Substantia nigra (tissue), 51 donors: ENCODE measurements at places on chromosomes 12 and 14.
A peak's percentile ranks its signal among the peaks of the same experiment; 100 is the strongest.

DNA sequence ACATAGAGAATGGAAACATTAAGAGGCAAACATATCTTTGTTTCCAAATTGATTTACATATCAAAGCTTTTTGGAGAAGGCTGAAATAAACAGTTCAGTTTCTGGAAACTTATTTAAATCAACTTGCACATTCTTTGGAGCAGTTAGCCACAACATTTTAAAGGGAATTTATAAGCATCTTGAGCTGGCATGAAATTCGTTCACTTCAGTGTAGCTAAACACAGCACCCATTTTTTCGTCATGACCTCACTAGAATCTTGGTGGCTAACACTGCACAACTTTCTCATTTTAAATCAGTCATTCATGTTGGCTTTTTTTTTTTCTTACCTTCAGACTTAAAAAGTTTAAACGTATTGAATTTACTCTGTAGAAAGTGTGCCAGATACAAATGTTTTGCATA is 1139.9 kb upstream of the FLRT2 start:
- no peak for DNase-seq

DNA sequence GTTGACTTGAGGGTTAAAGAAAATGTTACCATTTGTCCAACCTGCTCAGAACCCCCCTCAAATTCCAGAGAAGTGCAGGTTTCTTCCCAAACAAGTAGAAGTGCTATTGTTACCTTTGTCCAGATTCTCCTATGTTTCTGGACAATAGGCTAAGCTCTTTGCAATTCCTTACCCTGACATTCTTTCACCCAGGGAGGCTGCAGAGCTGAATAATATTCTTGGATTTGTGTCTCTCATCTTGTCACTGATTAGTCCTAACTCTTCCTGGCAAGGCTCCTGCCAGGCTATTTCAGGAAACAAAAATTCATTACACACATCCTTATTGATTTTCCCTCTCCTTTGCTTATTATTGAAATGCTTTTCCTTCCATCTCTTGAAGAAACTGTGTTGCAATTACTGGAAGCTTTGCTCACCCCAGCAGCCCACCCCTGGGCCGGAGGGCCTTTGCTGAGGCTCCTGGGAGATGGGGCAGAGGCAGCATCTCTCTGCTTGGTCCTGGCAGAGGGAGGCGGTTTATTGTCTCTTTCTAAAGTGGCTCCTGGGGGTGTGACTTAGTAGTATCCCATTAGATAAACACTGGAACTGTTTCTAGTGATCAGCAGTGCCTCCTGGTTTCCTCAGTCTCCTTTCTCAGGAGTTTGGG is 207.5 kb upstream of the PELI2 start:
- DNase-seq: no peak

DNA sequence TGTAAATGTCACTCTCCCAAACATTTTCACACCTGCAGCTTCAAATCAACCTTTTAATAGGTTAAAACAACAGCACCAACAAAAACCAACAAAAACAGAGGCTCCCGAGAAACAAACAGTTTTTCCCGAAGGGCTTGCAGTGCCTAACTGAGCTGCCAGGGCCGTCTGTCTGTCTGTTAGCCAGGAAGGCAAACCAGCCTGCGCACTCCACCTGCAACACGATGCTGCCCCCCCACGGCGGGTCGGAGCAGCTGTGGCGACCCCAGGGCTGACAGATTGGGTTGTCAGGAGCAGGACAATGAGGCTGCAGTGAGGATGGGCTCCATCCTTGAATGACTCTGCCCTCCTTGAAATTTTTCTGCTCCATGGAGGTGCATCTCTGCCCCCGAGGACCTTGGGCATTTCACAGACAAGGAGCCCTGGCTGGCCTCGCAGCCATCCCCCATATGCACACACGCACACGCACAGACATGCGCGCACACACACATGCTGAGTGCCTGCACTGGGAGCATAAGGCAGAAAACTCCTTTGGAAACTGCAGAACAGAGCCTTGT is 2.6 kb downstream of the RTL1 start:
- DNase-seq: no peak

- no peak for DNase-seq
Measured at GRCh38 chr12:131389054-131390013, 321.6 kb upstream of the SFSWAP start.

GRCh38 chr12:125515887-125516286 is 450.7 kb downstream of the AACS start:
- no peak for DNase-seq

- no peak for DNase-seq
Measured at GRCh38 chr12:89156862-89157262, 195.4 kb downstream of the DUSP6 start.

GRCh38 chr12:104630230-104630670 is 173.5 kb downstream of the CHST11 start:
- DNase-seq: no peak

DNA sequence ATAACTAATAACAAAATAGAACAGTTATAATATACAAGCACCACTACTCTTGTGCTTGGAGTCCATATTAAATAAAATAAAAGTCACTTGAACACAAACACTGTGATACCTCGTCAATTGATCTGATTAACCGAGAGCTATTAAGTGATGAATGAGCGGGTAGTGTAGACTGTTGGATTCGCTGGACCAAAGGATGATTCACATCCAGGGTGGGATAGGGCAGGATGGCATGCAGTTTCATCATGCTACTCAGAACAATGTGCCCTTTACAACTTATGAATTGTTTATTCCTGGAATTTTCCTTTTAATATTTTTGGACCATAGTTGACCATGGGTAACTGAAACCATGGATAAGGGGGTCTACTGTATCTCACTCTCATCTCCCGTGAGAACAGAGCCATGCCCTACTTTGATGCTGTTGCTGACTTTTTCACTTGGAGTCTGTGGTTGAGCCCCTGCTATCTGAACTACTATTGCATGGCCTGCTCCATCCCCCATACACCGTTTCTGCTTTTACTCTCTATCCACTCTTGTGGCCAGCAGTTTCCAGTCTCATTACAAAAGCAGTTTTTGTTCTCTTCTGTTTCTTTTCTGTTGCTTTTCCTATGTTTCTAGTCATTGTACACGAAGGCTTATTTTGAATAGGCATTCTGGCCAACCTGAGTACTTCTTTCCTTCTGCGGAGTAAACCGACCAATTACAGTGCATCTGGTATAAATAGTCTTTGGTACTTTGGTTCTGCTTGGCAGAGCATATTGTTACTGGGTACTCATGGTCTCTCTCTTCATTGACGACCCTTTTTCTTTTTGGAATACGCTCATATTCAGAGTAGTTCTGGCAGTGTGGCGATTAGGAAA is 12.2 kb downstream of the TMTC2 start:
- DNase-seq: no peak

GRCh38 chr14:65478596-65478995 is 66.1 kb downstream of the FUT8 start:
- DNase-seq: no peak

GRCh38 chr14:61264010-61264571 is 17.0 kb downstream of the TMEM30B start:
- DNase-seq: no peak

GRCh38 chr14:29264865-29265264 is 498.3 kb downstream of the FOXG1 start:
- DNase-seq: no peak

GRCh38 chr14:90368946-90369721 is 27.7 kb upstream of the CALM1 start:
- no peak for DNase-seq

DNA sequence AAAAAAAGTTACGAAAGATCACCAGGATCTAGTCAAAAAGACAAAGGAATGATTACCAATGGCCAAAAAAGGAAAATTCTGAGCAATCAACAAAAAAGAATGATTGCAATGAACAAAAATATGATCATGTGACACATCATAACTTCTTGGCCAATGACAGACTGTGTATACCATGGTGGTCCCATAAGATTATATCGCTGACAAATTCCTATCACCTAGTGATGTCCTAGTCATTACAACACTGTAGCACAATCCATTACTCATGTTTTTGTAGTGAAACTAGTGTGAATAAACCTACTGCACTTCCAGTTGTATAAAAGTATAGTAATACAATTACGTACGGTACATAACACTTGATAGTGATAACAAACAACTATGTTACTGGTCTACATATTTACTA is 12.3 kb downstream of the SEL1L start:
- DNase-seq: no peak

DNA sequence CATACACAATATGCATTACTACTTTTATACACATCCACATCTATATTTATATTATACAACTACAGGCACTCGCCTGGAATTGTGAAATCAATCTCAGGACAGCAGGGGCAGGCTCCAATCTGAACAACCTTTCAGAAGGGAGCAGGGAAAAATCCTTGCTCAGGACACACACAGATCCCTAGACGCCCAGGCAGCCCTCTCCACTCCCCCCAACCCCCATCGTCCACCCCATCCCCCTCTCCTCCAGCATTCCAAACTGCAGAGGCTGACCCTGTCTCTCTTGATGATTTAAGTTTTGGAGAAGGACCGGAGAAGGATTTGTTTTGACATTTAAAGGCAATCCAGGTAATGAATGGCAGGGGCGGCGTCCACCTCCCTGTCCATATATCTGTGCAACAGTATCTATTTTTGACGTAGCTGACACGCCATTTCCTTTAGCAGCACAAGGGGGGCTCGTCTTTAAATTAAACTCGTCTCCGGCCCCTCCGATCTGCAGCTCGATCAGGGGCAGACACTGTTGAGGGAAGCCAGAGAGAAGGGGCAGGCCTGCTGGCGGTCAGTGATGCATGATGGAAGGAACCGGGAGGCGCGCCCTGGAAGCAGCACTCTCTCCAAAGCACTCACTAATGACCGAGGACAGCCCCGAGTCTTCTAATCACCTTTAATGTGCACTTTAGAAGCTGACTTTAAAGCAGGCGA is 95.0 kb upstream of the TBX5 start:
- DNase-seq: no peak

- DNase-seq: no peak
Measured at GRCh38 chr12:119322301-119322723, 12.2 kb upstream of the CCDC60 start.

DNA sequence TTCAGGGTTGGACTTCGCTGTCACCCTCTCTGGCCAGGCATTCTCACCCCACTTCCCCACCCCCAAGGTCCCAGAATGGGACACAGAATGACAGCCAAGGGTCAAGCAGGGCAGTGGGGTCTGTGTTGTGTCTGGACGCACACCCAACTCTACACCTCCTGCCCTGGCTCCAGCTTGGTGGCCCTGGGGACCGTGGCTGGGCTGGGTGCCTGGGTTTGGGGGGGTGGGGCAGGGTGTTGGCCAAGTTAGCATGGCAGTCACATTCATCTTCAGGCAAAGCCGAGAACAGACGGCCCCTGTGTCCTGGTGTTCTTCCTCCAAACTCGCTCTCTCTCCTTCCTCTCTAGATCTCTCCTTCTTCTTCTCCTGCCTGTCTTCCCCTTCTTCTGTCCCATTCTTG is 5.6 kb downstream of the LRP1 start:
- DNase-seq: peak; percentile 56

DNA sequence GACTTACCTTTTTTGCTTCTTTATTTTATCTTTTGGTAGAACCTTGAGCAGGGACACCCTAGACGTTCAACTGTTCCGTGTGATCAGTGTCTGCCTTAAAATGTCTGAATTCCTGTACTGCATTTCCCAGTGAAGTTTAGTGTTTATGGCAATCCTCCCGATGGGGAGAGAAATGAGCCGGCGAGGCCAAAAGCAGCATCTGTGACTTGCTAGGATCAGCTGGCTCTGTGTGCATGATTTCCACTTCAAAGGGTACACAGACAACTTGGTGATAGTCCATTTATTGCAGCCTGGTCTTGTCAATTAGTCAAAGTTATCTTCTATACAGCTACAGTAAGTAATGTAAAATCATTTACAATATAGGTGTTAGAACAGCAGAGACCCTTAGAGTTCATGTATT is 768.5 kb downstream of the DIO2 start:
- no peak for DNase-seq

GRCh38 chr12:31620311-31620710 is 29.4 kb upstream of the DENND5B start:
- no peak for DNase-seq

GRCh38 chr14:89565607-89566006 is 148.6 kb upstream of the FOXN3 start:
- no peak for DNase-seq

GRCh38 chr14:66507181-66507721 is 696 bp upstream of the GPHN start:
- no peak for DNase-seq

GRCh38 chr12:119340578-119340977 is 6.0 kb downstream of the CCDC60 start:
- no peak for DNase-seq

DNA sequence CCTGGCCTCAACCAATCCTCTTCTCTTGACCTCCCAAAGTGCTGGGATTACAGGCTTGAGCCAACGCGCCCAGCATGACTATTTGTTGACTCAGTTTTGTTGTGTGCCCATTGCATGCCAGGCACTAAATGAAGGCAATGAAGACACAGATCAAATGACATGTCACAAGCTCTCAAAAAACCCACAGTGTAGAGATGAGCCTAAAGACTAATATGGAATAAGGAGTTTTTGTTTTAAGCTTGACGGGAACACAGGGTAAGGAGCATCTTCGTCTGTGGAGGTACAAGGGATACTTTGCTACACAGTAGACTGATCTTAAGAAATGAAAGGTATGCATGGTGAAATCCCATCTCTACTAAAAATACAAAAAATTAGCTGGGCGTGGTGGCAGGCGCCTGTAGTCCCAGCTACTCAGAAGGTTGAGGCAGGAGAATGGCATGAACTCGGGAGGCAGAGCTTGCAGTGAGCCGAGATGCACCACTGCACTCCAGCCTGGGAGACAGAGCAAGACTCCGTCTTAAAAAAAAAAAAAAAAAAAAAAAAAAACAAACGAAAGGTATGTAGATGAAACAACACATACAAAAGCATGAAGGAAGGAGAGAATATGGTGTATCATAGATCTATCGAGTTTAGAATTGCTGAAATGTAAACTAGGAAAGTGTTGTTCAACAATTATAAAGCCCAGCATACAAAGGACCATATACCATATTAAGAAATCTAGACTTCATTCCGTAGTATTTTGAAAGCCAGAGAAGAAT is 122.1 kb upstream of the PTPRB start:
- no peak for DNase-seq

- no peak for DNase-seq
Measured at GRCh38 chr12:128938886-128939285, 85.6 kb downstream of the GLT1D1 start.

GRCh38 chr12:117193903-117194302 is 3.6 kb upstream of the FBXO21 start:
- no peak for DNase-seq

- no peak for DNase-seq
Measured at GRCh38 chr14:36756226-36756625, 94.6 kb downstream of the PAX9 start.

DNA sequence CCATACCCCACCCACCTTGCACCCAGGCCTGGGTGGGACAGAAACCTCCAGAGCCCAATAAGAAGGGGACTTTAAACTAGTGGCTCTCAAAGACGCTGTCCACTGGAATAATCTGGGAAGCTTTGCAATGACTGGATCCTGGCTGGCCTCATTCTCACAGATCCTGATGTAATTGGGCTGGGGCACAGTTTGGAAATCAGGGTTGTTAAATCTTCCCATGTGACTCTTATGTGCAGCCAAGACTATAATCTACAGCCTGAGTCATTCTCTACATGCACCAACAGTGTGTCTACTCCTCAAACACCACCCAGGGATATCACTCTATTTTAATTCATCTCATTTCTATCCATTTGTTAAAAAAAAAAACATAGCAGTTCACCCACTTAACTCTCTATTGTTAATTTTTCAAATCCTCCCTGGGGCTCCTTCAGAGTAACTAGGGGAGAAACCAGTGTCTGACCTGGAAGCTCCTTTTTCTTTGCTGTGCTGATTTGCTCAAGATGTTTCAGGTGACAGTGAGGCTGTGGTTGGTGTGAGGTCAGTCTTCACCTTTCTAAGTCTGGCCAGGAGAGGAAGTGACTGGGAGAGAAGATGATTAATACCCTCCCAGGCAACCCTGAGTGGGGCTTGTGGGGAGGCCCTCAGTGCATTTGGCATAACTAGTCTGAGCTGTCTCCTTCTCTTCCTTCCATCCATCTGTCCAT is 211.6 kb upstream of the SFSWAP start:
- DNase-seq: no peak
